Activated T-helper 1 cell treated with anti-CD3 and anti-CD28 coated beads, Interleukin-12 subunit alpha, Interleukin-12 subunit beta, Interleukin-2, Interleukin-4 antibody, amounts not matched to agents 30 ng/mL and 10 ng/mL and 1 ng/mL, durations not matched to agents 14 hours and 24 hours and 36 hours (primary cell): ENCODE measurements at places on chromosomes 6 and 20.
A peak's percentile ranks its signal among the peaks of the same experiment; 100 is the strongest.

GRCh38 chr6:105604587-105604884 is 201.7 kb upstream of the PREP start:
- no peaks in the 10 kb centered on the region for H3K27me3 ChIP-seq
- peaks cover 32% of the 10 kb centered on the region for H3K4me1 ChIP-seq
- no peak overlapping the region for H3K27ac ChIP-seq

GRCh38 chr6:27279513-27280063 is 32.1 kb downstream of the PRSS16 start:
- peaks cover 58% of the 10 kb centered on the region for H3K27me3 ChIP-seq
- H3K36me3 ChIP-seq = peaks cover 1% of the 10 kb centered on the region
- DNase-seq = no peak
- H3K4me1 ChIP-seq = peaks cover 7% of the 10 kb centered on the region

GRCh38 chr6:11381801-11382513 is 149.5 kb upstream of the NEDD9 start:
- H3K27me3 ChIP-seq = no peaks in the 10 kb centered on the region
- H3K27ac ChIP-seq = peak overlapping the region; percentile 96
- peak; percentile 69 for DNase-seq
- H3K4me3 ChIP-seq = peak overlapping the region; percentile 92
- peaks cover 75% of the 10 kb centered on the region for H3K4me1 ChIP-seq
- H3K36me3 ChIP-seq = peaks cover 31% of the 10 kb centered on the region

- H3K27me3 ChIP-seq = peaks cover 10% of the 10 kb centered on the region
- H3K4me1 ChIP-seq = peaks cover 5% of the 10 kb centered on the region
- no peak overlapping the region for H3K27ac ChIP-seq
- DNase-seq = no peak
- peaks cover 2% of the 10 kb centered on the region for H3K36me3 ChIP-seq
Measured at GRCh38 chr6:45398075-45398813, 20.5 kb upstream of the SUPT3H start.

DNA sequence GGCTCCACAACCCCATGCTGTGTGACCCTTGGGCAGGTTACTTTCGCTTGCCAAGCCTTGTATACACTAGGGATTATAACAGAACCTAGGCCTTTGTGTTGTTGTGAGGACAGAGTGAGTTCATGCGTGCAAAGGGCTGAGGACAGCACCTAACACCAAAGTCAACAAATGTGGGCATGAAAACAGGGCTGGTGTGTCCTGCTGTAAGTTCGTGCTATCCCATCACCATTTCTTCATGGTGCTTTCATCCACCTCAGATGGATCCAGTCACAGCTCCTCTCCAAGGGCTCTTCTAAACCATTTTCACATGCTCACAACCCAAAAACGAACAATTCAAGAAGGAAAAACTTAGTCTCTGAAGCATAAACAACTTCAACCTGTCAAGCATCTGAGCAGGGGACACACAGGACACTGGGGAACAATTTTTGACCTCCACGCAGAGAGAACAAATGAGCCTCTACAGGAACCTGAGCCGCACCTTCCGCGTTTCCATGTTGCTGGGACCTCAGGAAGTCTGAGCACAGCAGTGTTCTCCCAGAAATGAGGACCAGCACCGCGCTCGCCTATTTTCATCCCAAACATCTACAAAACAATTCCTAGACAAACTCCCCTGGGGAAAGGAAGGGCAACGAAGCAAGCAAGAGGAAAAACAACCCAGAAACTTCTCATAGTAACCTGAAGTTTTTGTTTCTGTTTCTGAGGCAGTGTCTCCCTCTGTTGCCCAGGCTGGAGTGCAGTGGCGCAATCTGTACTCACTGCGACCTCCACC is 3.1 kb downstream of the LRP11 start:
- H3K4me3 ChIP-seq = peak overlapping the region; percentile 43
- peaks cover 35% of the 10 kb centered on the region for H3K4me1 ChIP-seq
- H3K27ac ChIP-seq = no peak overlapping the region
- no peak for DNase-seq
